T-helper 1 cell (primary cell): ENCODE measurements at places on chromosomes 5 and 9.

DNA sequence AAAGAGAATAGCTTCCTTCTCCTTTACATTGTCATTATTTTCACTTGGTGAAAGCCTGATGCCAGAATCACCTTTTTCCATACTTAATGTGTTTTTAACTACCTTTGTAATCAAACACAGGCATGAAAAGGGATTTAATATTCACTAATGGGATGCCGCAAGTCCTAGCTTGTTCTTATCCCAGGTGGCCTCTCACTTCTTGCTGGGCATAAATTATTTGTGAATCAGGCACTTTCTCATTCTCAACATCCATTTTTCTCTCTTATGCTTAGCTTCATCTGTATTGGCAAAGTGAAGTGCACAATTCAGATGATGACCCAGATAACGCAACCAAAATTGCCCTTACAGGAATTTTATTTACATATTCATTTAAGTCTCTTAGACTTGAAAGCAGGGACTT is 10.9 kb downstream of the ACTL7B start:
- DNase-seq: no peak

DNA sequence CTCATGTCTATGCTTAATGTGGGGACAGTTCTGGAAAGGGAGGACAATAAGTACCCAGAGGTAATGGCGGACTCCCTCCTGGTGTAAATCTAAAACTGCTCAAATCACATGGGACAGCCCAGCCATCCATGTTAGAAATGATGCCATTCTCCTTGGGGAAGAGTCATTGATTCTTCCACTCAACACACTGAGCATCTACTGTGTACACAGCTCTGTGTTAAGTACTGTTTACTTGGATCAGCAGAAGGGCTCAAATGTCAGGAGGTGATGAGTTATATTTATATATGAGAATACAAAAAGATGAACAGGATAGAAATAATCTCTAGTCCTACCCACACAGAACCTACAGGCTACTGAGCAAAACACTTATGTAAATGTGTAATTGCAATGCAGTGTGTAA is 31.8 kb upstream of the NANS start:
- DNase-seq: no peak

DNA sequence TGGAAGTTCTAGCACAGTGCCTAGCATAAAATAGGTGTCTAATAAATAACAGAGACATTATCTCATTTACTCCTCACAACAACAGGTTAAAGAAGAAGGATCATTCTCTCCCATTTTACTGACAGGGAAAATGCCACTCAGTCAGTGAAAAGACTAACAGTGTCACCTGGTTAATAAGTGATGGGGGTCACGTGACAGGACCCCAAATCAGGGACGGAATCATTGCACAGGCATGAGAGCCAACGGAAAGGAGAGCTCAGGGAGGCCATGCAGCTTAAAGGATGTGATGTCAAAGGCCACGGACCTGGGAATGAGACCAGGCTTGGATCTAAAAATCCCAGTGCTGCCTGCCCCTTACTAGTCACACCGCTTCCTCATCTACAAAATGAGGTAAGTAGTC is 101.2 kb downstream of the BNC2 start:
- no peak for DNase-seq

DNA sequence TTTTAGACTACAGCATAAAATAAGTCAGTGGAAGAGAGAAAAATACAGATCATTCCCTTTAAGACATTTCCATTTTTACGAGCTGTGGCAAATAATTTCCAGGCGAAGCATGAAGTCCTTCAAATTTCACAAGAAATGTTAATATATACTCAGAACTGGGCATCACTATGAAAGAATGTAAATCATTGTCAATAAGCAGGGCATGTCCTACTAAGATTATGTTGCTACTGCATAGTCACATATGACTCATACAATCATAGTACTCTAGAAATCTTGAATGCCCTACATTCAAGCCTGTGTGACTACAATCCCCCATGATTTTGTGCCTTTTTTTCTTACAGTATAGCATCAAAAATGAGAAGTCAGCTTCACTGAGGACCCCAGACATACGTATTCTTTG is 485.2 kb upstream of the FTMT start:
- DNase-seq: no peak

GRCh38 chr9:15101095-15101494 is 190.9 kb upstream of the FREM1 start:
- no peak for DNase-seq

DNA sequence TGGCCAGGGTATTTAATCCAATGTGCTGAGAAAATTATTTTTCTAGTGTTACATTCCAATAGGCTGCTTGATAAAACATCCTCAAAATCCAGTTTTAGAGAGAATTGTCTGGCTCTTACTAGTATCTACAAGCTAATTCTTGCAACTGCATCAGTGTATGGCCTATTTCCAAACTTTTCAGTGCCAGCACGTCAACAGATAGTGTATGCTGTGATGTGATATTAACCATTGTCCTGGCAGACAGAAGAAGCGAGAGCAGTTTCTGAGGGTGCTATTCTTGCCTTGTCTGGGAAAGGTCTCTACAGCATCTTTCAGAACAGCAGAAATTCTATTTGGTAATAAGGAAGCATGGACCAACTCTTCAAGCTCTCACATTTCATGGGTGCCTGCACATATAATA is 174.2 kb upstream of the CDH12 start:
- DNase-seq: no peak

DNA sequence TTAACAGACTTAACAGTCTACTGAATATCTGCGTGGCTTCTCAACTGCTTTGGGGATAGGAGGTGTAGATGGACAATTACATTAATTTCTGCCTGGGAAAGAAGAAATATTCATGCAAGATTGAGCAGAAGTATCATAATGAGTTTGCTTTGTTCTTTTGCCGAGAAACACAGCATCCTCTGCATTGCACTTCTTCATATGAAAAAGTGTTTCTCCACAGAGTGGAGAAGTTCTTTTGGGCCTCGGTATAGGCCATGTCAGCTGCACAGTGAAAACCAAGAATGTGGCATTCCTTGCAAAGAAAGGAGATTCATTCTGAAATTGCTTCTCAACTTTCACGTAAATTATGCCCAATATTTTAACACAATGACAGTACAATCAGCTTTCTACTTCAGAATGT is 17.6 kb upstream of the SNX2 start:
- no peak for DNase-seq

GRCh38 chr5:147450606-147451005 is 59.3 kb downstream of the DPYSL3 start:
- DNase-seq: no peak

DNA sequence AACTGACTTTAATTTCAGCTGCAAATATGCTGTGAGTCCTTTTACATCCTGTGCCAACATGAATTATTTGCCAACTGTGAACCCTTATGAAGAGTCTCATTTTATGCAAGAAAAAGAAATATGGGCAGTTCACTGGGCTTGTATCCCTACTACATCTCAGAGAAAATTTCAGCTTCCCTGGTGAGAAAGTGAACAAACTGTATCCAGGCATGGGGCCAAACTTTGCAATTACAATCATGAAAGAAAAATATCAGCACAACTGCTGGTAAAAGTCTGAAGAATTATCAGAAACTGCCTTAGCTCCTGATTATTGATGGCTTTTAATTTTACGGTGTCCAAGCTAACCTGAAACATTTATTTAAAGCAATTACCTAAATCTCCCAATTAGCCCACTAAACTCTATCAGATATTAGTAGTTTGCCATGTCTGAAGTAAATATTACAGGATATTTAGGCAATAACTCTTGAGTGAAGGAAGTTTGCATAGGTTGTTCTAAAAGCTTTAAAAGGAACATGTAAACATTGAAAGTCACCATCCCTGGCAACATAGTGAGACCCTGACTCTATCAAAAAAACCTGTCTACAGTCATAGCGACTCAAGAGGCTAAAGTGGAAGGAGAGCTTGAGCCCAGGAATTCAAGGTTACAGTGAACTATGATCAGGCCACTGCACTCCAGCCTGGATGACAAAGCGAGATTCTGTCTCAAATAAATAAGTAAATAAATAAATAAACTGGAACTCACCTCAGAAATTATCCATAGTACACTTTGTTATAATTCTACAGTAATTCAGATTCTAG is 83.9 kb upstream of the HCN1 start:
- no peak for DNase-seq

GRCh38 chr5:16886366-16886736 is 49.7 kb downstream of the MYO10 start:
- no peak for DNase-seq

- DNase-seq: no peak
Measured at GRCh38 chr9:98719055-98719454, 10.3 kb upstream of the GABBR2 start.

GRCh38 chr5:140366589-140367255 is 6.7 kb downstream of the SLC4A9 start:
- DNase-seq: no peak
